ENCODE measurements at places on chromosomes 3 and 15.

GRCh38 chr3:14861031-14861430, 42.3 kb downstream of the FGD5 start:
- H3K27ac ChIP-seq, result peak overlapping the region; percentile 11
- H3K27me3 ChIP-seq, result no peaks in the 10 kb centered on the region
- no peaks in the 10 kb centered on the region for H3K36me3 ChIP-seq
- H3K4me1 ChIP-seq, result peaks cover 38% of the 10 kb centered on the region

DNA sequence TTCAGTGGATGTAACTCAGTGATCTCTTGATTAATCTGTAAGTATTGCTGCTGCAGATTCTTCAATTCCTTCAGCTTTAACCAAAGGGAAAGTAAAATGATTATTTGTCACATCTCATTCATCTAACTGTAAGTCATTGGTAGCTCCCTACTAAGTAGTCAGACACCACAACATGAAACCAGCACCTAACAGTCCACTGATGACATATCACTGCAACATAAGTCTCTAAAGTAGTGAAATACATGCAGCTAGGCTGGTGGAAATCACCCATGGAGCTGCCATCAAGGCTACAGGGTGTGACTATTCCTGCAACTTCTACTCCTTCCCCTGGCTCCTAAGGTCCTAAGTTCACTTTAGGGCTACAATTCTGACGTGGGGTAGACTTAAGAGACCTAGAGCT, 21.1 kb upstream of the HCLS1 start:
- no peak for DNase-seq
- H3K27me3 ChIP-seq, result no peaks in the 10 kb centered on the region
- H3K4me3 ChIP-seq, result no peak overlapping the region
- no peaks in the 10 kb centered on the region for H3K4me1 ChIP-seq

DNA sequence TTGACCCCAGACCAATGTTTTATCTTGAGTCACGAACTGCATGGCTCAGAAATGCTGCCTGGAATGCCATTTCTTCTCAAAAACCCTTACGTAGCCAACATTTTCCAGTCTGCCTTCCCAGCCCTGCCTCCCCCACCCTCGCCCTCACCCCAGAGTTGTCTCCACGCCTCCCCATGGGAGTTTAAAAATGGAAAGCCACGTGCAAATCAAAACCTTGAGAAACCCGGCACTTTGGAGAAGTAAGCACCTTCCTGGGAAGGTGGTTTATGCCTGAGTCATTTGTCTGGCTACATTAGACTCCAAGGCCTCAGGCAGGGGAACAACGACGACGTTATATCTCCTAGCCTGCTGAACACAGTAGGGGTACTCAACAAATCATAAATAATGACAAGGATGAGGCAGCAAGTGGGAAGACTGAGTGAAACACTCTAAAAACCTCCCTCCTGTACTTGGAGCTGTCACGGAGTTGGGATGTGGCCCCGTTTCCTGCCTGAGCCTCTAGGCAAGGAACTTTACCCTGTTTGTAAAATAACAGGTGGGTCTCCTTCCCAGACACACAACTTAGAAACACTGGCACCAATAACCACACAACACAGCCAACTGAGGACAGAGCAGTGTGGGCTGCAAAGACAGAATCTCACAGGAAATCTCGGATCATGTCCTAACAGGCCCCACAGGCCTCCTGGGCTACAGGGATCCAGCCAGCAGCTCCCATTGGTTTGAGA, 179.1 kb downstream of the NTRK3 start:
- no peaks in the 10 kb centered on the region for H3K4me1 ChIP-seq
- no peak overlapping the region for H3K27ac ChIP-seq
- DNase-seq, result no peak
- no peaks in the 10 kb centered on the region for H3K36me3 ChIP-seq
- H3K27me3 ChIP-seq, result no peaks in the 10 kb centered on the region

DNA sequence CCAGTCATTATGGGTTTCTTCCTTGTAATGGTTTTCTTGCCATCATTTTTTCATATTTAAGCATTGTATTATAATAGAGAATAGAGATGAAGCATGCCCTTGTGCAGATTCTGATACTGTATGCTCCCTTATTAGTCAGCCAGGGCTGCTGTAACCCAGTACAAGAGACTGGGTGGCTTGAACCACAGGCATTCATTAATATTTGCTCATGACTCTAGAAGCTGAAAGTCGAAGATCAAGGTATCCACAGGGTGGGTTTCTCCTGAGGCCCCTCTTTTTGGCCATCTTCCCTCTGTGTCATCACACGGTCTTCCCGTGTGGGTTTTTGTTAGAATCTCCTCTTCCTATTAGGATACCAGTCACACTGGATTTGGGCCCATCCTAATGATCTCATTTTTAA, 74.5 kb downstream of the FOXP1 start:
- no peak overlapping the region for H3K4me3 ChIP-seq
- no peak for DNase-seq
- H3K36me3 ChIP-seq, result no peaks in the 10 kb centered on the region
- peaks cover 33% of the 10 kb centered on the region for H3K4me1 ChIP-seq

DNA sequence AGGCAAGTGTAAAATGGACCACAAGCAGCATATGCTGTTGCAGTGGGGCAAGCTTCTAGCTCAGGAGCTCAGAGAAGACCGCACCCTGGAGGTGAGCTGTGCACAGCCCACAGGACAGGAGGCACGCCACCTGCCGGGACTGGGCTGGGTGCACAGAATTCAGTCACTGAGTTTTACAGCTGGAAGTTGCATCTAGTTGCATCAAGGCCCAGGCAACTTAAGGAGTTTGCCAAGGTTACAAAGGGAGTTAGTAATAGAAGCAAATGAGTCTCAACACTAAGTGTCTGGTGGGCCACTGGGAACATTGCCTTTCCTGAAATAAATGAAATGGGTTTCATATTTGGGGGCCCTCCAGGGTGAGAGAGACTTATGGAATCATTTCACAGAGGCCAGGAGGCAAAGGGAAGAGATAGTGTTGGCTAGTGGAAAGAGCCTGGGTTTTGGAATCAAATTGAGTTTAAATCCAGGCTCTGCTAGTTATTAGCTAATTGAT, 36.0 kb upstream of the TIMP4 start:
- DNase-seq, result peak; percentile 82
- no peaks in the 10 kb centered on the region for H3K36me3 ChIP-seq
- no peak overlapping the region for H3K27ac ChIP-seq
- peaks cover 27% of the 10 kb centered on the region for H3K4me1 ChIP-seq
- no peak overlapping the region for H3K4me3 ChIP-seq

GRCh38 chr3:62098646-62099365, 274.5 kb downstream of the FEZF2 start:
- no peak overlapping the region for H3K4me3 ChIP-seq
- no peaks in the 10 kb centered on the region for H3K36me3 ChIP-seq
- no peaks in the 10 kb centered on the region for H3K27me3 ChIP-seq
- H3K4me1 ChIP-seq, result peaks cover 17% of the 10 kb centered on the region
- H3K27ac ChIP-seq, result no peak overlapping the region
- DNase-seq, result no peak

DNA sequence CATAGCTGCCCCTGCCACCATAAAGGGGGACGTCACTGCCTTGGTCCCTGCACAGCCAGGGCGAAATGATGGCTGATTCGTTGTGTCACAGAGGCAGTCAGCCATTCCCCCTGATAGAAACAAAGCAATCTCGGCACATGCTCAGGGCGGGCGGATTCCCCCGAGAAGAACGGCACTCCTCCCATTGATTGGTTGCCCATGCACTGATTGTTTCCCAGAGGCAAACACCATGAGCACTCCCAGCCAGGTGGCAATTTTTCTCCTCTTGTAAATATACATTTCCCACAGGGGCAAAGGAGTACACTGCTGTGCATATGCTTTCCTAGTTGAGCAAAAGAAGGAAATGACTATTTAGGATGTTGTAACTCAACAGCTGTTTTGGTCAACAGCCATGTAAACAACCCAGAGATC, 56.5 kb downstream of the KY start:
- H3K4me3 ChIP-seq, result no peak overlapping the region
- H3K27ac ChIP-seq, result no peak overlapping the region
- DNase-seq, result peak; percentile 68
- no peaks in the 10 kb centered on the region for H3K27me3 ChIP-seq

- DNase-seq, result no peak
- no peak overlapping the region for H3K4me3 ChIP-seq
These were observed 16.5 kb downstream of the KLHL25 start for GRCh38 chr15:85778107-85778776.

- no peaks in the 10 kb centered on the region for H3K27me3 ChIP-seq
- H3K27ac ChIP-seq, result no peak overlapping the region
- no peak overlapping the region for H3K4me3 ChIP-seq
These were observed 768.8 kb downstream of the PDCD6IP start for GRCh38 chr3:34567266-34567665.

GRCh38 chr3:183782576-183783276, 42.7 kb downstream of the MAP6D1 start:
- no peaks in the 10 kb centered on the region for H3K4me1 ChIP-seq
- peaks cover 69% of the 10 kb centered on the region for H3K36me3 ChIP-seq
- no peak overlapping the region for H3K4me3 ChIP-seq
- no peak for DNase-seq
- H3K27me3 ChIP-seq, result no peaks in the 10 kb centered on the region

Measured in esophagus muscularis mucosa (tissue), 4 donors.